Stimulated activated CD8-positive, alpha-beta memory T cell treated with anti-CD3 and anti-CD28 coated beads, Interleukin-7, amount 100 ng/mL, for 1 hour (primary cell): ENCODE measurements at places on chromosomes 4 and X.

DNA sequence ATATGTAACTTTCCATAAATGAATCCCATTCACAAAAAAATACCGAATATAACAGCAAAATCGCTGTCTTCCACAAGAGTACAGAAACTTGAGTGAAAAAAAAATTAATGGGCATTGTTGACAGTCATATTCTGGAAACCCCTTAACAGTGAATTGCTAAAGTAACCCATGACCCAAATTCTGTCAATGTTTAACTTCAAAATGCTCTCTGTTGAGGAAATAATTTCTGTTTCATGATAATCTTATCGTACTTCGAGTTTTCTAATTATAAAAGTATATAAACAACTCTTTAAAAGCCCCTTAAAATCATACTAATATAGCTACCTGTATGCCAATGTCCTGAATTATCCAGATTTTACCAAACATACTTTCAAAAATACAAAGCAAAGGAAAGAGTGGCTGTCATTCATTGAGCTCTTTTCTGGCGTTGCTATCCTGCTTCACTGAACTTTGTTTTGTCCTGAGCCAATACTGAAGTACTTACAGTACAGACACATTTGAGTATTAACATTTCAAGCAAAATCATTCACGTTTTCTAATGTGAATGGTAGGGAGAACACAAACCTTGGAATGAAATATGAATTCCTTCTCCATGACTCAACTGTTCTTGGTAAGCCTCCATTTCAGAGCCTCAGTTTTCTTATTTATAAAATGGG is 2.4 kb downstream of the XAGE3 start:
- DNase-seq, result no peak

DNA sequence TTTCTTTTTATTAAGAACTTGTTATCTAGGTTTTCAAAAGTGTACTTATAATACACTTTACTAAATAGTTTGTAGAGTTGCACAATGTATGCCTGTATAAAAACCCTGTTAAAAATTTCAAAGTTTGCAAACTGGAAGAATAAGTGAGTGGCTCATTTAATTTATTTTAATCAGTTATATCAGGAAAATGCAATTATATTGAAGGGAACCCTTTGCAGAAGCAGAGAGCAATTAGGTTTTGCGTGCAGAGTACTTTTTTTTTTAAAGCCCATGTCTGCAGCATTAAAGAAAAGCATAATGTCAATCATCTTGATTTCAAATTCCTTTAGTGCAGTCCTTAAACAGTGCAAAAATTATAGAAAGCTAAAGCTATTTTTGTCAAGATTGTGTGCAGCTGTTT is 271.3 kb upstream of the LDB2 start:
- DNase-seq, result no peak

- DNase-seq, result no peak
These were observed 314.9 kb downstream of the ADGRL3 start for GRCh38 chr4:61514991-61515390.

DNA sequence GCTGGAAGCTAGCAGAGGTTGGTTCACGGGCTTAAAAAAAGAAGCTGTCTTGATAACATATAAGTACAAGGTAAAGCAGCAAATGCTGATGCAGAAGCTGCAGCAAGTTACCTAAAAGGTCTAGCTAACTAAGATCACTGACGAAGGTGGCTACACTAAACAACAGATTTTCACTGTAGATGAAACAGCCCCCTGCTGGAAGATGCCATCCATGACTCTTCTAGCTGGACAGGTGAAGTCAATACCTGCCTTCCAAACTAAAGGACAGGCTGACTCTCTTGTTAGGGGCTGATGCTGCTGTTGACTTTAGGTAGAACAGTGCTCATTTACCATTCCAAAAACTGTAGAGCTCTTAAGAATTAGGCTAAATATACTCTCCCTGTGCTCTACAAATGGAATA is 99.5 kb downstream of the FBXW7 start:
- no peak for DNase-seq

DNA sequence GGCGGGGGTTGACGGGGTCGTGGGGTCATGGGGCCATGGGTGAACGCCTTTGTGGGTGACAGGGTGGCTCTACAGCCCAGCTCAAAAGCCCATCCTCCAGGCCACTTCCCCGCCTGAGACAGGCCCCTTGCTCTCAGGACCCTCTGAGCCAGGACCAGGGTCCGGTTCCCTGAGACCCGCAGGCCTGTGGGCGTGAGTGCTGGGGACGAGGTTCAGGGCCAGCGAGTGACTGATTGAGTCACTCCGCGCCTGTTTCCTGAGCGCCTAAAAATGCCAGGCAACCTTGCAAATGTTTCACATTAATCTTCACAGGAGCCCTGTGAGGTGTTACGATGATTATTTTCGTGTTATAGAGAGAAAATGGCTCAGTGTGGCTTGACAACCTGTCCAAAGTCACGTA is 97.8 kb downstream of the ZNF674 start:
- no peak for DNase-seq

- DNase-seq, result no peak
These were observed 581.6 kb upstream of the DIAPH2 start for GRCh38 chrX:96102997-96103396.

DNA sequence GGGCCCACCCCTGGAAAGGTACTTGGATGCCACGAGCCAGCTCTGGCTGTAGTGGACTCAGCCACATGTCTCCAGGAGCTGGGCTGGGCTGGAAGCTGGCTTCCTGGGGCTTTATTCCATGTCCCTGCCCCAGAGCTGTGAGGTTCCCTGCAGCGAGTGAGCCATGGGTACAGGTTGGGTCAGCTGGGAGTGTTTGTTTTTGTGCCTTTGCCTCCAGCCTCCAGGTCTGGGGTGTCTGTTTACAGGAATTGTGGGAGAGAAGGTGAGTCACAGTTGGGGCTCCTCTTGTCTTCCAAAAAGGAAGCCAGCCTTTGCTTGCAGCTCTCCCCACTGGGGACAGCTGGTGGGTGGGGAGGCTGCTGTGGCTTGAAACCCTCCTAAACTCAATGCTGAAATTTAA is 21.5 kb downstream of the SORCS2 start:
- DNase-seq, result no peak

DNA sequence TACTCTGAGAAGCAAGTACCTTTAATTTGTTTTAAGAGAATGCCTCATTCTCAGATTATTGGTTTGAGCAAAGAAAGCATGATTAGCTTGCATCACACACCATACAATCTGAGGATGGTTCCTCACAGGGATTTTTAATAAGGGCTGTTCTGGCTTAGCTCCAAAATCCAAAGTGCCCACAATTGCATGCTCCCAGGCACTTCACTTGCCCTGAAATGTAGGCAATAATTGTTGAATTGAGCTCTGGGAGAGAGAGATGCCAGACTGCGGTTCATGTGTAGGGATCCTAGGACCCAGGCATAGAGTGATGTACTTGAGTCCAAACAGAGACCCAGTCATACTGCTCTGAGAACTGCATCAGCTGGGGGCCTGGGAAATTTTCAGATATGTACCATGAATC is 358.4 kb upstream of the CXorf51B start:
- no peak for DNase-seq

DNA sequence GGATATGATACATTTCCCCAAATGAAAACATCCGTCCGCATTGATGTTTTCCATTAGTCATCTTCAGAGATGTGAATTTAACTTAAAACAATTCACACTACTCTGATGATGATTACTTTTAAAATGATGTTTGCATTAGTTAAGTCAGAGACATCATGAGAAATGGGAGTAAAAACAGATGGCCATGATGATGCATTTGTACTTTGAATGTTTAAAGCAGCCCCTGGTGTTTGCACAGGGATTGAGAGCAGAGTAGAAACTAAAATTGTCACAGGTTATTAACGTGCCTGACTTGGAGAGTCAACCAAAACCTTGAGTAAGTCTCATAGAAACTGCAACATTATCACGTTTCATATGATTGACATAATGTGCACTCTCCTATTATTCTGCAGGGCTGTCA is 117.2 kb downstream of the CFAP299 start:
- DNase-seq, result no peak

- no peak for DNase-seq
These were observed 3.4 kb downstream of the CD38 start for GRCh38 chr4:15781427-15782095.

DNA sequence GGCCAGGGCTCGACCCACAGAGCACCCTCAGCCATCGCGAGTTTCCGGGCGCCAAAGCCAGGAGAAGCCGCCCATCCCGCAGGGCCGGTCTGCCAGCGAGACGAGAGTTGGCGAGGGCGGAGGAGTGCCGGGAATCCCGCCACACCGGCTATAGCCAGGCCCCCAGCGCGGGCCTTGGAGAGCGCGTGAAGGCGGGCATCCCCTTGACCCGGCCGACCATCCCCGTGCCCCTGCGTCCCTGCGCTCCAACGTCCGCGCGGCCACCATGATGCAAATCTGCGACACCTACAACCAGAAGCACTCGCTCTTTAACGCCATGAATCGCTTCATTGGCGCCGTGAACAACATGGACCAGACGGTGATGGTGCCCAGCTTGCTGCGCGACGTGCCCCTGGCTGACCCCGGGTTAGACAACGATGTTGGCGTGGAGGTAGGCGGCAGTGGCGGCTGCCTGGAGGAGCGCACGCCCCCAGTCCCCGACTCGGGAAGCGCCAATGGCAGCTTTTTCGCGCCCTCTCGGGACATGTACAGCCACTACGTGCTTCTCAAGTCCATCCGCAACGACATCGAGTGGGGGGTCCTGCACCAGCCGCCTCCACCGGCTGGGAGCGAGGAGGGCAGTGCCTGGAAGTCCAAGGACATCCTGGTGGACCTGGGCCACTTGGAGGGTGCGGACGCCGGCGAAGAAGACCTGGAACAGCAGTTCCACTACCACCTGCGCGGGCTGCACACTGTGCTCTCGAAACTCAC is 3.6 kb downstream of the MID1IP1 start:
- no peak for DNase-seq

DNA sequence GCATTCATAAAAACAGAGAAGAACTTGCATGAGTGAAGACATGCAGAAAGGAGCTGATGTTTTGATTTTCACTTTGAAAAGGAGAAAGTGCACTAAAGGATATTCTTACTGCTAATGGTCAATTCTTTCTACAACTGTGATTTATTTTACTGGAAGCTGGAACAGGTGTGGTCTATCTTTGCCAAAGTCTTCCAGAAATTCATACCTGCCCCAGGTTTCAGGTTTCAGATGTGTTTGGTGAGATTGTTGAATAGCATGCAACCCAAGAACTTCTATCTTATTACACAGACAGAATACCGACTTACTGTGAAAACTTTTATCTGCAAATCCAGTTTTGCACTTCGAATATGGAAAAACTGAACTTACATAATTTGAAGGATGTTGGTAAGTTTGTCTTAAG is 388.3 kb downstream of the PDGFC start:
- DNase-seq, result no peak

GRCh38 chrX:51862920-51863319 is 30.5 kb upstream of the MAGED1 start:
- no peak for DNase-seq

- no peak for DNase-seq
These were observed 195.7 kb upstream of the FAT1 start for GRCh38 chr4:186919340-186919739.

DNA sequence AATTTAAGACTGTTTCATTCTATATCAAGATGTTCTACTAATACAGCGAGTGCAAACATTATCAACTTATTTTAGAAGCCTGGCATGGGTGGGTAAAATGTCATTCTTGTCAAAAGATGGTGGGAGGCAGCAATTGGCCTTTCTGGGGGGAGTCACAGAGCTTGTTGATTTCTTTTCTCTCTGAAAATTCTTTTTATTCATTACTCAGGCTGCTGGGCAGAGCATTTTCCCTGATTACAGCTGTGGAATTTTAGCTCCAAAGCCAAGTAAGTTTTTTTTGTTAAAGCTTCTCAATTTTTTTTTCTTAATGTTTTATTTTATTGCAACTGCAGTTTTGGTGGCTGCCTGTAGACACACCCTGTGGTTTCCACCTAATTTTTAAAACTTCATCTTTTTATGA is 50.4 kb downstream of the GPC4 start:
- no peak for DNase-seq

DNA sequence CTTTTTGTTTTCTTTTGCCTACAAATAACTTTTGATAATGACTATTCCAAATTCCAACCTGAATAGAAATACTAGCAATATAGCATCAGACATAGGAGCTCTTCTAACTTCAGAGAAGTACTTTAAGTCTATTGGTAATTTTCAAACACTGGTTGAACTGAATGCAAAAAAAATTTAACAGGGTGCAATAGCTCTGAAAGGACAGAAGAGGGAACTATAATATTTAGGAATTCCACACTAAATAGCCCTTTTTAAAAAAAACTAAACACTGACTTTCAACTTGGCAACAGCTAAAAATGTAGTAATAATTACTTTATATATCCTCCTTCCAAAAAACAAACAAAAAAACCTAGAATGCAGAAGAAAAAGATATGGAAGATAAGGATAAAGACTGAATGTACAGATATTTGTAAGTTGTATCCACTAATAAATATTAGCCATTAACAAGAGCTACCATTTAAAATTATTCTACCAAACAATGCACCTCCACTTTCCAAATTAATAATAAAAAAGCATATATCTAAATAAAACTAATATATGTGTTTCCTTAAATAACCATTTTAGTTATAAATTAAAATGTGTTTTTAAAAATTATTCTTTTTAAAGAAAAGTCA is 81.4 kb downstream of the FBXW7 start:
- DNase-seq, result no peak

- no peak for DNase-seq
These were observed 227.3 kb upstream of the CENPE start for GRCh38 chr4:103425406-103425805.

DNA sequence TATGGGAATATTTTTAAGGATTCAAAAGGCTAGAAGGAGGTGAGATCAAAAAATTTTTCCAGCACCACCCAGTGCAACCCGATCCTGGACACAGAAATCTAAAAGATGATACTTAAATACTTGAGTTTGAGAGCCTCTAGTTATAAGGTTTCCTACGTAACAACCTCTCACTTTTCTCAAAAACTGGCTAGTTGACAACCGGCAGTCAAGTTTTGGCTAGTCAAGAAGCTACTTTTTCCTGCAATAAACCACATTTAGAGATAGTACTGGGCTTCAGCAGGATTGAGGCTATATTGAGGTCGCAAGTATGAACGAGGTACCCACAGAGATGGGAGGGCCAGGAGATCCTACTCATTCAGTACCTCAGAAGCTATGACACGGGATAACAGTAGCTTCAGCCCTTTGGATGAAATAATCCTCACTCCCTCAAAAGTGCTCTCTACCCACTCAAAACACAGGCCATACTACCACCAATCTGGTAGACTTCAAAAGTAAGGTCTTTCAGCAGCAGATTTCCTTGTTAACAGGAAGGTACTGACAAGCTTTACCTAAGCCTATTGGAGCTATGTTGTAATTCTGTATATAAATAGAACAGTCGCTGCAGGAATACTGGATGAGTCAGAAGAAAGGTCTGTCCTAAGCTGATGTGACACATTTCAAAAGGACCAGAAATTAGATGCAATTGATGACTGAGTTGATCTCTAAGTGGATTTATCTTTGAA is 1.5 kb upstream of the TSPAN5 start:
- DNase-seq, result no peak

GRCh38 chr4:101071241-101071640 is 276.1 kb downstream of the PPP3CA start:
- DNase-seq, result no peak

- no peak for DNase-seq
These were observed 4.4 kb downstream of the ABCD1 start for GRCh38 chrX:153728951-153729631.

- DNase-seq, result no peak
These were observed 15.8 kb downstream of the SORBS2 start for GRCh38 chr4:185796176-185796575.
